ENCODE measurements at places on chromosomes 2 and 18.

DNA sequence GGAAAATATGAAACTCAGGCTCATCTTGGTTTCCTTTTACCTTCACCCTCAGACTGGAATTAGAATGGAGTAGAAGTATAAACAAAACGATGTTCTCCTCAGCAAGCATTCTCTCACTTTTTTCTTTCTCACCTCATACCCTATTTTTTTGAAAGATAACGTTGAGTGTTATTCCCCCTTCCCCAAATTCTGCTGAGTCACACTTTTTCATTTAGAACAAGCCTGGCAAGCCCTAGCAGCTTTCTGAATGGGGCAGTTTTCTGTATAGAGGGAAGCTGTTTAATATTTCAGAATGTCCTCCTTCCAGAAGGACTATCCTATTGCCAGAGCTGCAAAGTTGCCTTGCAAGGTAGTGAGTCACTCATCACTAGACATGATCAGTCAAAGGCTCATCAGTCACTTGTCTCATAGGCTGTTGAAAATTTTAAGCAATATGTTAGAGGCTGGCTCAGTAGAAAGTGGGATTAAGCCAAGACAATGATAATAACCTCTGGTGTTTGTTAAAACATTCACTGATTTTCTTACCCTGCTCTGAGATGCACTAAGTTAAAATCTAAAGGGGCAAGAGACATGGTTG lies 416.1 kb downstream of the RNF144A start:
- DNase-seq = no peak

GRCh38 chr18:25348386-25349130 lies 3.4 kb downstream of the ZNF521 start:
- no peak for DNase-seq

- no peak for DNase-seq
Measured at GRCh38 chr2:145771525-145771924, 1251.6 kb upstream of the ZEB2 start.

GRCh38 chr18:58649966-58650816 lies 21.1 kb upstream of the MALT1 start:
- DNase-seq = no peak

GRCh38 chr18:75489493-75490190 lies 62.1 kb upstream of the SMIM21 start:
- DNase-seq = no peak

- DNase-seq = no peak
Measured at GRCh38 chr2:144274131-144274530, 245.8 kb downstream of the ZEB2 start.

- DNase-seq = no peak
Measured at GRCh38 chr18:44835703-44836102, 155.0 kb downstream of the SETBP1 start.

- peak; percentile 61 for DNase-seq
Measured at GRCh38 chr18:55088000-55088401, 128.7 kb upstream of the CCDC68 start.

- no peak for DNase-seq
Measured at GRCh38 chr2:204279819-204280218, 265.5 kb upstream of the PARD3B start.

DNA sequence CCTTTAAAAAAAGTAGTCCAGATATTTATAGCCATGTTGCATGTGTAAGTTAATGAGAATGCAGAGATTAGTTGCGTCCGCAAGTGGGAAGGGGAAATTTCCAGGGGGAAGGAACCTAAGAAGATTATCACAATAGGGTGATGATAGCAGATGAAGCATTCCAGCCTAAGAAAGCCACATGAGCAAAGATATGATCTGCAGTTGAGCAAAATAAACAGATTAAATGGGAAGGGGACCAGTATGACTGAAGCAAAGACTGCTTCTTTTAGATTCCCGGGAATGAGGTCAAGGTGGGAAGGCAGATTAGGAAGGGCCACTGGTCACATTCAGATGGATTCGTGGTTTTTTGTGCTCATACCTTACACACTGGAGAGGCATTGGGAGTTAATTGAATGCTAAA lies 154.6 kb upstream of the CDH2 start:
- no peak for DNase-seq

- no peak for DNase-seq
Measured at GRCh38 chr2:175684466-175684865, 317.6 kb downstream of the LNPK start.

DNA sequence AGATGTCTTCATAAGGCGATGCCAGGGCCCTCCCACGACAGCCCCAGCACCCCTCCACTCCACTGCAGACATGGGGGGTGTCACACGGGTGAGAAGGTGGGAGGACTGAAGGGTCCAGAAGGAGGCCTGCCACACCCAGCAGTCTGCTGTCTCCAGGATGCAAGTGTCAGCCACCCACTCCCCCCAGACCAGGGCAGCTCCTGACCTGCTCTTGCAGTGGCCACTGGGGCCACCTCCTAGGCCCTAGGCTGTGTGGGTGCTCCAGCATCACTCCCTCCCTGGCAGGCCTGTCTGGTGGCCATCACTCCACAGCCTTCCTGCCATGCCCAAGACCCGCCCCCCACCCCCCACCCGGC lies 171.0 kb downstream of the CELF4 start:
- no peak for DNase-seq

DNA sequence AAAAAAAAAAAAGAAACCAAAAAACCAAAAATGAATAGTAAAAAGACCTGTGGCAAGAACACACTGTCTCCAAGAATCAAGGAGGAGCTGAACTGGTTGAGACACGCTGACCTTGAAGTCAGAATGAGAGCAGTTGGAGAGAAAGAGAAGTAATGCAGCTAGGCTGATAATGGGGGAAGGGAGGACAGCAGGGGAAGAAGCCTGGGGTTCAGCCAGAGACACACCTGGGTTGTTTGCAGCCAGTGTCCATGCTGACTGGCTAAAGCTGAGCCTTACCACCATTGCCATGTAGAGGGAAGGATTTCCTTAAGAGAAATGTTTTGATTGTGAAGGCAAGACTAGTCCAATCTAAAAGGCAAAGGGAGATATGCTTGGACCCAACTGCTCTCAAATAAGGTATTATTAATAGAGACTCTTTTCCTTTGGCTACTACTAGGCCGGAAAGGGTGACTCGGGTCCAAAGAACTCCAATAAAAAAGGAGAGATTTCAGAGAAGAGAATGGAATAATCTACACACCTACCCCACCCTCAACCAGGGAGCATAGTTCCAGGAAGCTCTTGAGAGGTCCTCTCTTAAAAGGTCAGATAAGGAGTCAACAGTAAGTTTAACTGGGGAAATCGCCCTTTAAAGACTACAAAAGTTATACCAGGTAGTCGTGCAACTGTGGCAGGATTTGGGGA lies 25.2 kb upstream of the REL start:
- DNase-seq = no peak

GRCh38 chr2:118832071-118832790 lies 15.2 kb downstream of the EN1 start:
- no peak for DNase-seq

- DNase-seq = no peak
Measured at GRCh38 chr2:55175254-55176093, 56.6 kb downstream of the CLHC1 start.

DNA sequence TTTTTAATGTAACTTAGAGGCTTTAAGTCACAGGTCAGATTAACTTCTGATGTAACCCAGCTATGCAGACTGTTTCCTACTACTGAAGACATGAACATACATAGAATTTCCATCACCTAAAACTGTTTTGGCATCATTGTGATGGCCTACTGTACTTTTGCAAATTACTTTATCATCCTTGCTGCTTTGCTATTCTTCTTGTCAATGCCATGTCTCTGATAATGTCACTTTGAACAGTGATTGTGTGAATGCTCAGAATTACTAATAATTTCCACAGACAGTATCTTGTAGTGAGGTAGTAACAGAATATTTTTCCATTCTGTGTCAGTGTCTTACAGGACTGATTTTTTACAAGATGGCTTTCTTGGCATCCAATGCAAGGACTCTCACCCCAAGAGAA lies 663.5 kb downstream of the DPP10 start:
- no peak for DNase-seq

DNA sequence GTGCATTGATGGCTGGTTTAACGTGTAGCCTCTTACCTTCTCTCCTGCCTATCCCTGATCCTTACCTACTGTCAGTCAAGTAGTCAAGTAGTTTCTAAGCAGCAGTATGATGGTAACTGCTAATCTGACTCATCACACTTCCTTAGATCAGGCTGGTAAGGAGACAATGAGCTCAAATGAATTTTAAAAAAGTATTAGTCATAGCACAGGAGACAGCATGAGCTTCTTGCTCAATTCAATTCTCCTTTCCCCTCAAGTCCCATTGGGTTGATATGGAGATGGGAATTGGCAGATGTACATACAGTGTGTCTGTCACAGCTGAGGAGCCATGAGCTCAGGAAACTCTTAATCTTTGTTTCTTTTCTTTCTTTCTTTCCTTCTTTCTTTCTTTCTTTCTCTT lies 799.7 kb downstream of the LRP1B start:
- no peak for DNase-seq

DNA sequence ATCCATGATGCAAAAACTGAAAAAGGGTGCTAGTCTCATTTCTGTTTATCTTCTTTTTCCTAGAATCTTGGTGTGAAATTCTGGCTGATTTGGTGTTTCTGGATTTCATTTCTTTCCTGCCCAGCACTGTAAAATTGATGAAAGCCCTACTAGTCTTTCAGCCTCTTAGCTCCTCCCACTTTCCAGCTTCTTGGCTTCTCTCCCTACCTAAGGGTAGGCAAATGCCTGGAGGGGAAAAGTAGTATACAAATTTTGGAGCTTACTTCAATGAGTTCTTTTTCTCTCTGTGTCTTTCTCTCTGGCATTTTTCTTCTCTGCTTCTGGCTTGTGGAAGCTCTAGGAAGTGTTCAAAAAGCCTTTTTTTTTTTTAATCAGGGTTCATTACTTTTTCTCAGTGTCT lies 160.5 kb downstream of the XIRP2 start:
- DNase-seq = no peak

DNA sequence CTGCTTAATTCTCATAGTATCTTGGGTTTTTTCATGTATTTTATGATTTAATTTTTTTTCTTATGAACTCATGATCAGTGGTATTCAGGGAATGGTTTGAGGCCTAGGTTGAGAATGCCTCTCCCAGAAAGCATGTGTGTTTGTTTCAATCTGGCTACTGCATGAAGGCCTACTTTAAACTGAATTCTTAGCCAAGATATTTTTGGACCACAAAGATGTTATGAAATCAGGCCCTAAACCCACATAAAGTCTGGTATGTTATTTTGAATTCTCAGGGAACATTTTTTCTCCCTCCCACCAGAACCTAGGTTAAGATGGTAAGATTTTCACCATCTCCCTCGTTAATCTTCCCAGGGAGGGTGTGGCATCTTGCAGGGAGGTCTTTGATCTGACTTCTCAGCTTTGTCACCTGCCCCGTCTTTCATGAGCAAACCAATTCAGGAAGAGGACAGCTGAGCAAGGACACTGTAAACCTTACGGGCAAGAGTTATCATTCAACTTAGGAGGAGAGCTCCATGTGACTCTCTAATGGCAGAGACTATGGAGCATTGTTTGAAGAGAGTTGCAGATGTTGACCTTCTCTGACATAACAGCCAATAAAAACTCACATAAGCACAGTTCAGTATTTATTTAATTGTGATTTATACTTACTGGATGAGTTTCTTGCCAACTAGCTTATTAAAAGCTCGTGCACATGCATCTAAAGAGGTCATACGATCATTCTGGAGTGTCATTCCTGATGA lies 21.3 kb upstream of the ACKR3 start:
- peak; percentile 90 for DNase-seq

GRCh38 chr2:224063298-224063648 lies 24.2 kb upstream of the SERPINE2 start:
- DNase-seq = no peak

- no peak for DNase-seq
Measured at GRCh38 chr18:62757399-62758010, 42.2 kb downstream of the PHLPP1 start.

GRCh38 chr2:238169048-238169707 lies 10.4 kb downstream of the ERFE start:
- peak; percentile 34 for DNase-seq

DNA sequence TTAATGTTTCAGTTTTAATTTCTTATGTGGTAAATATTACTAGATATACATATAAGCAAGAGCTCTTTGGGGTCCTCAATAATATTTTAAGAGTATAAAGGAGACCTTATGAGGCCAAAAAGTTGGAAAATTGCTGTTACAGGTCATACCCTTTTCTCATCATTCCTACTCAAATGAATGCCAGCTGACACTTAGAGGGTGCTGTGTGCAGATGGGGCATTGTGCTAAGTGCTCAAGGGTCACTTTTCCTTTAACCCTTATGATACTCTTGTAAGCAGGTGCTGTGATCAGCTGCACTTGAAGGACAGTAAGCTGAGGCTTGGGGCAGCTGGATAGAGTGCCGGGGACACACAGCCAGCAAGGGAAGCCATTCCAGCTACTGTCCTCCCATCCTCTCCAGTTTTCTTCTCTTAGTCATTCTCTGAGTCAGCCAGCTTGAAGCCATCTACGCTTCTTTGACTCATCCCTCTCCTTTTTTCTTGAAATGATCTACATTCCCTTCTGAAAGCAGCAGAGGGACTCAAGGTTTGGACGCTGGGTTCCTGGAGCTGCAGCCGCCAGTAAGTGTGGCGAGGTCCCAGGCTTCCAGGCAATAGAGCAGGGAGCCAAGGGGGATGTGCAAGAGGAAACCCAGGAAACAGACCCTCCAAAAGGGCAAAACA lies 42.0 kb upstream of the CREB1 start:
- no peak for DNase-seq

DNA sequence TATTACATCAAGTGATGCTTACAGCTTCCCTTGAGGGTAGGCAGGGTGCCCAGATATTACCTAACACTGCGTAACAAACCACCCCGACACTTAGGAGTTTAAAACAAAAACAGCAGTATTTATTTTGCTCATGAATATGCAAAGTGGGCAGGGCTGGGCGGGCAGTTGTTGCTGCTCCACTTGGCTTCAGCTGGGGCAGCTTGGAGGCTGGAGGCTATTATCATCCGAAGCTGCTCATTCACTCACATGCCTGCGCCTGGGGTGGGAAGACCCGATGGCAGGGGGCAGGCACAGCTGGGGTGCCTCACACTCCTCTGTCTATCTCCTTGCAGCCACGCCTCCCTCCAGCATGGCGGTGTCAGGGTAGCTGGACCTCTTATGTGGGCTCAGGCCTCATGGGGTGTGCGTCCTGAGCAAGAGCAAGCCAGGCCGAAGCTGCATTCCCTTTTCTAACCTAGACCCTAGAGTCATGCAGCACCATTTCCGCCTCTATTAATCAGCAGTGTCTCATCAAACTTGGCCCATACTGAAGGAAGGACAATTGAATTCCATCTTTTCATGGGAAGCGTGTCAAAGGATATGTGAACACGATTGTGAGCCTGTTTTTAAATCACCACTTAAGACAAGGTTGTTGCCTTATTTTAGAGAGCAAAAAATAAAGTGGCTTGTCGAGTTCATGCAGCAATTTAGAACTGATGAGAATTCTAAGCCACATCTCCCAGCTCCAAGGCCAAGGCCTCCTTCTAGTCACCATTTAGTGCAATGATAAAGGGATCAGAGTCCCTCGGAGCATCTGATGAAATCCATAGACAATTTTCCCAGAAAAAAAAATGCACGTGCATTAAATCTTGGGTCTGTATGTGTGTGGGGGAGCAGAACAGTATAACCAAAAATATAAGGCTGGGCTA lies 54.9 kb downstream of the SDC1 start:
- DNase-seq = no peak

All from LNCaP clone FGC (cell line).